ENCODE measurements at places on chromosomes 2 and 18. TPM values are rescaled to one million over a fixed set of nuclear protein-coding genes. Genes with fewer than 3 reads are reported as not detected.
A peak's percentile ranks its signal among the peaks of the same experiment; 100 is the strongest.

The CD8A gene
- total RNA-seq = 0.38 TPM

The SP5 gene
- 2.7 TPM for total RNA-seq

DNA sequence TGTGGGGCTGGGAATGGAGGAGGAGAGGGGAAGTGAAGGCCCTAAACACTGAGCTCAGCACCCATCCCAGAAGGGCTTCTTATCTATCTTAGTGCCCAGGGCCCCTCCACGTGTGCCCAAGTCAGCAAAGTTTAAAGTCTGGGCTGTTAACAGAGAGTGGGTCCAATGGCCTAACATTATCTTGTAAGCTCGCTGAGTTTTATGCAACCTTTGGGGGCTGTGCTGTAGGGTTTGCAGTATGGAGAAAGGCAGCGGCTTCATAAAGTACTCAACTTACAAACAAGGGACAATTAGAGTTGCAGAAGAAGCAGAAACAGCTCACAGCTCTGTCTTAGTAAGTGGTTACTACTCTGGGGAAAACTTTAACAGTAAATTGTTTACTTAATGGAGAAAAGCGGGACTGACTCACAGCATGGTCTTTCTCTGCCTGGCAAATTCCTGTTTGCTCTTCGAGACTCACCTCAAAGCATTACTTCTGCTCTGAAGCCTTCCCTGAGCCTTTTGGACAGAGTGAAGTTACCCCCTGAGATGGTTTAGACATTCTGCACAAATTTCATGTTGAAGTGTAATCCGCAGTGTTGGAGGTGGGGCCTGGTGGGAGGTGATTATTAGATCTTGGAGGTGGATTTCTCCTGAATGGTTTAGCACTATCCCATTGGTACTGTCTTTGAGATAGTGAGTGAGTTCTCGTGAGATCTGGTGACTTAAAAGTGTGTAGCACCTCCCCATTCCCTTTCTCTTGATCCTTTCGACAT, 9.0 kb downstream of the ENOSF1 start:
- H3K36me3 ChIP-seq = peaks cover 15% of the 10 kb centered on the region
- peak overlapping the region; percentile 64 for H3K27ac ChIP-seq
- no peak for DNase-seq
- no peak overlapping the region for H3K4me3 ChIP-seq
- peaks cover 4% of the 10 kb centered on the region for H3K4me1 ChIP-seq

DNA sequence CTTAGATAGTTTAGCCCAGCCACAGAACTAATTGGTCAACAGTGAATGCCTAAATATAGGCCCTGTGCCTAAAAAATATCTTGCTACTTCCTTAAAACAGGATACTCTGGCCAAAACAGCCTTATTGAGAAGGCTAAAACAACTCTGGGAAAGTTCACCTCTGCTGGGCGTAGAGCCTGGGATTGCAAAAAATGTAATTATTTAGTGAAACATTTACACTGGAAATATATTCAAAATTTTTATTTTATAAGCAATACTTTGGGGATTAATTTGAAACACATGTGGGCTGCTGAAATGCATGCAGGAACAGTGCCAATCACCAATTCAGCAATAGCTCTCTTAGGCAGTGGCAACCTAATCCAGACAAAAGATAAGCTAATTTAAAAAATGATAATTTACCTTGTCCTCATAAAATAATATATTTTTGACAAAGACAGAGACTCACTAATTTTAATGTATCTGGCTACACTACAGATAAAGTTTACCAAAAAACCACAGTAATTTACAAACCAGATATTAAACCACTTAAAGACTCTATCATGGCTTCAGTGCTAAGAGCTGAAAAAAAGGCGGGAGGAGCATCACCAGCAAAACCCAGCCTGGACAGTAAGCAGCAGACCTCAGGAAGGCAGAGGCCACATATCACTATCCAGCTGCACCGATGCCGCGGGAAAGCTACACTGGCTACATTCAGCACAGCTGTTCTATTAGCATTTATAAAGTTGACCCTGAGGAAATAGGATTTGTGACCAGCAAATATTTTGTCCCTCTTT, 18.5 kb downstream of the TRAK2 start:
- peak overlapping the region; percentile 88 for H3K27ac ChIP-seq
- H3K36me3 ChIP-seq = peaks cover 29% of the 10 kb centered on the region
- H3K4me1 ChIP-seq = peaks cover 32% of the 10 kb centered on the region
- DNase-seq = no peak

- peaks cover 12% of the 10 kb centered on the region for H3K27me3 ChIP-seq
- no peak overlapping the region for H3K4me3 ChIP-seq
- no peak for DNase-seq
- no peak overlapping the region for H3K27ac ChIP-seq
These were observed 740.5 kb downstream of the GALR1 start for GRCh38 chr18:77990131-77990530.

- no peaks in the 10 kb centered on the region for H3K4me1 ChIP-seq
- no peaks in the 10 kb centered on the region for H3K27me3 ChIP-seq
- DNase-seq = no peak
- no peak overlapping the region for H3K4me3 ChIP-seq
These were observed 172.9 kb upstream of the SETBP1 start for GRCh38 chr18:44507729-44508325.

DNA sequence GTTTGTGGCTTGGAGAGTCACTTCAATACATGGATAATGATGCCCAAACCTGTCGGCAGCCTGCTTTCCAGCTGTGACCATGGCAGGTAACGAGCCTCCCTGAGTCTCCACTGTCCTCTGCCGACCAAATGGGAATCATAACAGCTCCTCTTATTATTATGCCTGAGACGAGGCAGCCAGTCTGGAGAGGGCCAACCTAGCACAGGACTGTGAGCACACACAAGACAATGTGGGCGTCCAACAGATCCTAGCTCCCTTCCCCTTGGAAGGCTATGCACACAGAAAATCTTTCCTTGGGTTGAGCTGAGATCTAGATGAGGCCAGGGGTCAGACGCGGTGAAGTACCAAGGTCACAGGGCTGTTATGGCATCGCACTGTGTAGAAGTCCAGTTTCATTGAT, 890 bp upstream of the SLC4A3 start:
- no peak for DNase-seq
- peaks cover 10% of the 10 kb centered on the region for H3K4me1 ChIP-seq

GRCh38 chr2:233407771-233408181, 53.5 kb downstream of the DGKD start:
- no peak for DNase-seq
- peaks cover 41% of the 10 kb centered on the region for H3K36me3 ChIP-seq
- no peaks in the 10 kb centered on the region for H3K27me3 ChIP-seq

GRCh38 chr2:173898996-173899395, 66.2 kb downstream of the SP3 start:
- H3K4me1 ChIP-seq = peaks cover 6% of the 10 kb centered on the region
- no peak overlapping the region for H3K4me3 ChIP-seq
- H3K36me3 ChIP-seq = peaks cover 6% of the 10 kb centered on the region
- H3K27me3 ChIP-seq = no peaks in the 10 kb centered on the region

- H3K36me3 ChIP-seq = peaks cover 1% of the 10 kb centered on the region
- no peak overlapping the region for H3K4me3 ChIP-seq
- no peak for DNase-seq
- no peaks in the 10 kb centered on the region for H3K27me3 ChIP-seq
- peaks cover 11% of the 10 kb centered on the region for H3K4me1 ChIP-seq
- H3K27ac ChIP-seq = peak overlapping the region; percentile 75
These were observed 42.3 kb downstream of the IL1R2 start for GRCh38 chr2:102033750-102034682.

- H3K4me3 ChIP-seq = no peak overlapping the region
- no peaks in the 10 kb centered on the region for H3K27me3 ChIP-seq
- H3K36me3 ChIP-seq = no peaks in the 10 kb centered on the region
- peaks cover 10% of the 10 kb centered on the region for H3K4me1 ChIP-seq
- no peak for DNase-seq
These were observed 316.2 kb downstream of the GBX2 start for GRCh38 chr2:235851828-235852525.

DNA sequence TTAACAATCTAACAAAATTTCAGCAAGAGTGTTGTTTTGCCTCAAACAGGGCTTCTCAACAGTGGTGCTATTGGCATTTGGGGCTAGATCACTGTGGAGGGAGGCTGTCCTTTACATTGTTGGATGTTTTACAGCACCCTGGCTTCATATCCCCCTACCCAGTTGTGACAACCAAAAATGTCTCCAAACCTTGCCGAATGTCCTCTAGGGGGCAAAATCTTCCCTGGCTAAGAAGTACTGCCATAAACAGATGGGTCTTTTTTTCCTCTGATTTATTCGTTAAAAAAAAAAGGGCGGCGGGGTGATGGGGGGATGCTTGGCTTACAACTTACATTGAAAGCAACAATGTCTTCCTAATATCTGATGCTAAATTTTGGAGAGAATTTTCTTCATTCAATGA, 207.6 kb upstream of the CCDC150 start:
- H3K36me3 ChIP-seq = peaks cover 2% of the 10 kb centered on the region
- peaks cover 4% of the 10 kb centered on the region for H3K4me1 ChIP-seq
- H3K27me3 ChIP-seq = no peaks in the 10 kb centered on the region
- no peak overlapping the region for H3K27ac ChIP-seq
- no peak overlapping the region for H3K4me3 ChIP-seq

DNA sequence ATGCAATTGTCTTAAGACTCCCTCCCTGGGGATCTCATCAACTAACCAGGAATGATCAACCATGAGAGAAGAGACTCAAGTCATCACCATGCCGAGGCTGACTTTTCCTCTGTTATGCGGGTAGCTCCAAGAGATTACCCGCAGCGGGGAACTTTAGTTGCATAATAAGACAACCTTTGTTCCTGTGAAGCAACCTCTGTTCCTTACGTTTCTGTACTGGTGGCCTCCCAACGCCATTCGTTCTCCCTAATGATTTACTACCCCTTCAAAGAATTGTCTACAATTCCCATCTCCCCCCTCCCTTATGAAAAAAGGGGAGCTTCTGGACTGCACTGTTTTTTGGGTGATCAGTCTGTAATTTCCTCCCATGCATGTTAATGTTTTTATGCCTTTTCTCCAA, 66.1 kb upstream of the LRPPRC start:
- H3K4me1 ChIP-seq = no peaks in the 10 kb centered on the region
- no peaks in the 10 kb centered on the region for H3K36me3 ChIP-seq
- no peak overlapping the region for H3K27ac ChIP-seq
- DNase-seq = no peak

DNA sequence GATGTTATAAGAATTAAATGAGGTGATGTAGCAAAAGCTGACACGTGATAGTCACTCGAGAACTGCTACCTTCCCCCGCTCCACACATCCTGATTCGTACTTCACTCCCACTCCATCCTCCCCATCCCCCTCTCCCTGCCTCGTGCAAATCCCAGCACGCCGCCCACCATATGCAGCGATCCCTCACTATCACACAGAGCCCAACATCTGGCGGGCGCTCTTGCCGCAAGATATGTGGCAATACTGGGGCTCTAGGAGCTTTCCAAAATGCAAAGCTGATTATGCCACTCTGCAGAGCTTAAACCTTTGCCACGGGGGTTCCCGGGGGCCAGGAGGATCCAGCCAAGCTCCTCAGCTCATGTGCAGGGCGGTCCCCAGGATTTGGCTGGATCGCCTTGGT, 37.4 kb downstream of the DNMT3A start:
- H3K4me1 ChIP-seq = peaks cover 16% of the 10 kb centered on the region
- no peaks in the 10 kb centered on the region for H3K27me3 ChIP-seq
- H3K36me3 ChIP-seq = peaks cover 17% of the 10 kb centered on the region
- no peak overlapping the region for H3K4me3 ChIP-seq

DNA sequence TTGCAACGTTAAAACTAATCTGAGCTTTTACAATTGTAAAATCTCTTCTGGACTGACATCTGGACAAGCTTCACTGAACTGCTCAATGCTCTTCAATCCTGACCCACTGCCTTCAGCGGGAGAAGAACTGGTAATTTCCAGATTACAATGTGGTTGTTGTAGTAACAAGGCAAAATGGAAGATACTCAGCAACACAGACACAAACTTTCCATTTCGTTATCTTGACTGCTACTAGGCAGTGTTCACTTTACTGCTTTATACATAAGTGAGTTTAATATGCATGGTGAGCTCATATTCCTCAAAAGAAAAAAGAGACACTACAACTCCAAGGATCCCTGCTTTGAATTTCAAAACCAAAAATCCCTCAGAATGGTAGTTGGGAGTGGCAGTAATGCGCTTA, 51.9 kb downstream of the GRB14 start:
- DNase-seq = no peak
- no peak overlapping the region for H3K27ac ChIP-seq
- H3K4me1 ChIP-seq = peaks cover 10% of the 10 kb centered on the region
- no peaks in the 10 kb centered on the region for H3K27me3 ChIP-seq
- no peak overlapping the region for H3K4me3 ChIP-seq

DNA sequence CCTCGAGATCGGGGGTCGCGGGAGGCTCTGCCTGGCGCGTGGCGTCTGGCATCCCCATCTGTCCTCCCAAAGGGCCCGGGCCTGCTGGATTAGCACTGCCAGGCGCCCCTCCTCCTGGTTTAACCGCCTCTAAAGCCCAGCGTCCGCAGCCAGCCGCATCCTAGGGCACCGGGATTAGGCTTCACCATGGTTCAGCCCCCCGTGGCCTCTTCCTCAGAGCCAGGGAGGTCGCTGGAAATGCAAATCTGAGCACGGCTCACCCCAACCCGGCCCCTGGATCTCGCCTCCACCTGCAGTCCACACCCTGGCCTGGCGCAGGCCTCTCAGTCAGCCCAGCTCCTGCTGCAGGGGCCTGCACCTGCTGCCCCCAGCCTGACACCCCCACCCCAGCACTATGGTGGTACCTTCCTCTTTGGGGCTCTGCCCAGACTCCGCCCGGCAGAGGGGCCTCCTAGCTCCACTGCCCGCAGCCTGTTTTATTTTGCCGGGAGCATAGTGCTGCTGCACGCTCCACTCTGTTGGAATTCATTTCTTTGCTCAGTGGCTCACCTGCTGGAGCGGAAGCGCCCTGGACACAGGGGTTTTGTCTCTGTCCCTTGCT, 13.2 kb downstream of the PRELID3A start:
- peak overlapping the region; percentile 91 for H3K27ac ChIP-seq
- H3K4me3 ChIP-seq = peak overlapping the region; percentile 78
- H3K4me1 ChIP-seq = peaks cover 12% of the 10 kb centered on the region

DNA sequence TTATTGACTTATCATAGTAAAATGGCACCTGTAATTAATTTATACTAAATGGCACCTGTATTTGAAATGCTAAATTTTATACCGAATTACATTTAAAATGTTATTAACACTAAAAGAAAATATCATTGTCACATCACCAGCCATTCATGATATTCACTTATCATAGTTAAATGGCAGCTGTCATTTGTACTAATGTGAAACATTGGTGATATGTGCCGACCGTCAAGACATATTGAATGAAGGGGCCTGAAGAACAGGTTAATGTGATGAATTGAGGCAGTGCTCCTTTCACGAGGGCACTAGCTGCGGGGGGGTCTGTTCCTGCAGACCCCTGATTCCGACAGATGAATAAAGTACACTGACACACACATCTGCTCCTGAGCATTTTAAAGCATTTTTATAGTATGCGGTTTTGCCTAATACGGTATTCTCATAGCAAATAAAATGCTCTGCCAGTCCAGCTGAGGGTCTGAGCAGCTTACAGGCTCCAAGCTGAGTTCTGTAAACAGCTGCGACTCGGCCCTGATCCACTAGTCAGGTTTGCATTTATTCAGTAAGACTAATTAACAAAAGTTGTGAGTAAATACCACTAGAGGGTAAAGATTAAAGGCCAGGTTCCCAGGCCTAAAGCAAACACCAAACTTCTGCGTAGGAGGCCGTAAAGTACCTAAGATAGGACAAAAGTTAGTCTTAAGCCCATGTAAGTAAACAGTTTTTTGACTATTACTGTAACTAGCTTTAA, 593.4 kb upstream of the NETO1 start:
- no peak for DNase-seq
- H3K4me3 ChIP-seq = no peak overlapping the region
- H3K4me1 ChIP-seq = peaks cover 7% of the 10 kb centered on the region
- H3K27me3 ChIP-seq = no peaks in the 10 kb centered on the region

Measured in mesothelial cell of epicardium (in vitro differentiated cells).